Activated CD8-positive, alpha-beta memory T cell treated with anti-CD3 and anti-CD28 coated beads for 1 hour (primary cell): ENCODE measurements at places on chromosomes 7 and 10.

DNA sequence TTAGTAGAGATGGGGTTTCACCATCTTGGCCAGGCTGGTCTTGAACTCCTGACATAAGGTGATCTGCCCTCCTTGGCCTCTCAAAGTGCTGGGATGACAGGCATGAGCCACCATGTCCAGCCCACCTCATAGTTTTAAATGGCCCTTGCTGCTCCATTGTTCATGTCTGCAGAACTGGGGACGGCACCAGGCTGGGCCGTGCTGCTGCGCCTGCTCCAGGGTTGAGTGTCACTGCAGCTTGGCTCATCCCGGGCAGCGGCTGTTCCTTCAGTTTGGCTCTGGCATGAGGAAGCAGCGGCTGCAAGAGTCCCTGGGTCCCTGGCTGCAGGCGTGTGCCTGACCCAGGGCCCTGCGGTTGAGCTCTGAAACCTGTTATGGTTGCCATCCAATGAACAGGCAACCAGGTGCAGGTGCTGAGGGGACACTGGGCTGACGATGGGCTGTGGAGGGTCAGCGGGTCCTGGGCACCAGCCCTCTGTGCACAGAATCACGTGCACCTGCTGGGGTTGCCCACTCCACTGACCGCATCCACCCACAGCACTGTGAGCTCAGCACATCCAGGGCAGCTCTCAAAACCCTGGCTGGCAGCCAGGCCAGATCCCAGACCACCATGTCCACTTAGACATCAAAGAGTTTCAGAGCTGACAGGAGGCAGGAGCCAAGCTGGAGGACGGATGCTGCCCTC lies 70.2 kb upstream of the PPP2R2D start:
- DNase-seq, result no peak

GRCh38 chr10:114404171-114405010 lies at the start of gene AFAP1L2:
Gene AFAP1L2 (minus strand): TSS chr10:114404502. CDS start chr10:114404455, 47 bp downstream.
- no peak for DNase-seq

GRCh38 chr10:62261666-62262065 lies 7.0 kb downstream of the RTKN2 start:
- no peak for DNase-seq

DNA sequence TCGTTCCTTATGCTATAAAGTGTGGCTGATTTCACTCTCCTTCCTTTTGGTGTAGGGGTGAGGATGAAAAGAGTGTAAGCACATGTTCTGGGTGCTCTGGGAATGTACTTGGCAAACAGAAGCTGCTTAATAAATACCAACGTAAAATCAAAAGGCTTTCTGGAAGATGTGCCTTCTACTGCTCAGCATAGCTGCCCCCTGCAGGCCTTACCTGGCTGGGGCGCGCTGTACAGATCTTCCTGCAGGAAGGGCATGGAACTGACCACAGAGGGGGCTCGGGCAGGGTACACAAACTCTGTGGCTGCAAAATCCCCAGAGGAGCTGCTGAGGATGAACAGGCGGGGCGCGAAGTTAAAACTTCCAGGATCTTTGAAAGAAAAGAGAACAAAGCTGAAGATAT lies 169.4 kb downstream of the SVIL start:
- no peak for DNase-seq

- no peak for DNase-seq
Measured at GRCh38 chr7:117946151-117946633, 73.0 kb upstream of the CTTNBP2 start.

DNA sequence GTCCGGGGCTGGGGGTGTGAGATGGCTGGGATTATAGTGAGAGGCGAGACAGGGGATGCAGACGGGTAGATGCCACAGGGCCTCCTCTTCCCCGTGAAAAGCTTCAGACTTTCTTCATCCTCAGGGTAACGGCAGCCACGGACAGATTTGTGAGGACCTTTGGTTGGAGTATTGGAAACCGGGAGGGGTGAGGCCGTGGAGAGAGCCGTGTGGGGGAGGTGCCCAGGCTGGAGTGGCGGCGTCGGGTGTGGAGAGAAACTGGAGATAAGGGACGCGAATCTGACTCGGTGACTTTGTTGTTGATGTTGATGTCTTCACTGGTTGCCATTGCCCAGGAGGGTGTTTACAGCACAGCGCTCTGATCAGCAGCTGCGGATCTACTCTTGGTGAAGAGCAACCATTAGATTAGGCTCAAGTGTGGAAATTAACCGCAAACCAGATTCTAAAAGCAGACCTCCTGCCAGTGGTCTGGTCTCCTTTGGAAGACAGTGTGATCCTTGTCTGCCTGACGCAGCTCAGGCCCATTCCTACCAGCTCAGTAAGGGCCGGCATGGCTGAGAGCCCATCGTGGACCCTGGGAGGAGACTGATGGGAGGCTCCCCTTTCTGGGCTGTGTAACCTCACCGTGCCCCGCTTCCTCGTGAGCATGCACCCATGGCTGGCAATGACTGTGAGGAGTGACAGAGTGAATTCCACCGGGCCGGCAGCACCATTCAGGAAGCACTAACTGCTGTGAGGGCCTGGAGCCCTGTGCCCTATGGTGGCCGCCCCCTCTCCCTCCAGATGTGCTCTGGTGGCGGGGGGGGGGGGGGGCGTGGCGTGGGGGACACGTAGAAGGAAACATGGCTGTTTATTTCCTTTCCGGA lies 90.3 kb downstream of the INPP5A start:
- DNase-seq, result no peak

GRCh38 chr10:26755443-26755903 lies 58.0 kb downstream of the PDSS1 start:
- no peak for DNase-seq

GRCh38 chr10:118161461-118162246 lies 114.9 kb upstream of the RAB11FIP2 start:
- no peak for DNase-seq

GRCh38 chr10:72692744-72692993 lies 726 bp downstream of the MCU start:
- no peak for DNase-seq

GRCh38 chr10:52741851-52742250 lies 30.7 kb downstream of the MBL2 start:
- no peak for DNase-seq

DNA sequence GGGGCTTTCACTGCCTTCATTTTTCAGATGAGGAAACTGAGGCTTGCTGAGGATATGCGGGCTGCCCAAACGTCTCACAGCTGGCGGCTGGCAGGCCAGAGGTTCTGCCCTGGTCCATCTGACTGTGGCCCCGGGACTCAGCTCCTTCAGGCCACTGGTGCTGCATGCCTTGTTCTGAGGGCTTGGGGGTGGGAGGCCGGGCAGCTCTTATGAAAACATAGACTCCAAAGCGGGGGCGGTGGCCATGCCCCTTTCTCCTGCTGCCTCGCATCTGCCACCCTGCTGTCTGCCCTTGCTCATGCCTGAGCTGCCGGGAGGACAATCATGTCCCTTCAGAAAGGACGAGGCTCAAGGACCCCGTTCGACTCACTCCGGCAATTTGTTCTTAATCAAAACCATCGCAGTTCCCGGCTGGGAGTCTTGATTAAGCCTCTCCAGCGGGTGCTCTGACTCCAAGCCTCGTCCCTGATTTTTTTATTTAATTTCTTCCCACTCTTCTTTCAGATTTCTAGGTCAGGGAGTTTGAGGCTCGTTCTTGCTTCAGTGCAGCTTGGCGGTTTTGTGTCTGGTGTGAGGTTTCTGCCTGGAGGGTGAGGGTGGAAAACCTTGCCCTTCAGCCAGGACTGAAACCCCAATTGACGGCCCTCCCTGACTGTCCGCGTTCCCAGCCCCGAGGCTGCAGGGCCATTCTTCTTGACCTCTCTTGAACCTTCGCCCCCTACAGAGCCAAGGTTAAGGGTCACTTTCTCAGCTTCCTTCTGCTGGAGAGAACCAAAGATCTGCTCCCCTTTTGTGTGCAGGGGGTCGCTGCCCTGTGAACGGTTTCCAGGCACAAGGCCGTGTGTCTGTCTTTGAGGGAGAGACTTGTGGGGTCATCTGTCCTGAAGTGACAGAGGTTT lies 120.8 kb downstream of the DNAJB6 start:
- DNase-seq, result no peak

DNA sequence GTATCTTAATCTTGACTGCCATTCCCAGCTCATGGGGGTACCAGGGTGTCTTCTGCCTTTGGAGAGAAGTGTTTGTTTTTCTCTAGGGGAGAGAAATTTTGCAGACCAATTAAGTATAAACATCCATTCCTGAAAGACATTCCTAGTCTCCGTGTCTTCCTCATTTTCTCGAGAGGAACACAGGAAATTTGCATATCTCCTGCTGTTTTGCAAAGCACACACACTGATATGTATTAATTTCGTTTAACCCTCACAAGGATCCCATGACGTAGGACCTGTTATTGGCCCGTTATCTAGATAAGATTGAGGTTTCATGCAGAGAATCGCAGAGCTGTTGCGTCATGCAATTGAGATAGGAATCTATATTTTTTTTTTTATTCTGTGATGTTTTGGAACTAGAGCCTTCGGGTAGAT lies 944 bp downstream of the RHBDD2 start:
- DNase-seq, result no peak

DNA sequence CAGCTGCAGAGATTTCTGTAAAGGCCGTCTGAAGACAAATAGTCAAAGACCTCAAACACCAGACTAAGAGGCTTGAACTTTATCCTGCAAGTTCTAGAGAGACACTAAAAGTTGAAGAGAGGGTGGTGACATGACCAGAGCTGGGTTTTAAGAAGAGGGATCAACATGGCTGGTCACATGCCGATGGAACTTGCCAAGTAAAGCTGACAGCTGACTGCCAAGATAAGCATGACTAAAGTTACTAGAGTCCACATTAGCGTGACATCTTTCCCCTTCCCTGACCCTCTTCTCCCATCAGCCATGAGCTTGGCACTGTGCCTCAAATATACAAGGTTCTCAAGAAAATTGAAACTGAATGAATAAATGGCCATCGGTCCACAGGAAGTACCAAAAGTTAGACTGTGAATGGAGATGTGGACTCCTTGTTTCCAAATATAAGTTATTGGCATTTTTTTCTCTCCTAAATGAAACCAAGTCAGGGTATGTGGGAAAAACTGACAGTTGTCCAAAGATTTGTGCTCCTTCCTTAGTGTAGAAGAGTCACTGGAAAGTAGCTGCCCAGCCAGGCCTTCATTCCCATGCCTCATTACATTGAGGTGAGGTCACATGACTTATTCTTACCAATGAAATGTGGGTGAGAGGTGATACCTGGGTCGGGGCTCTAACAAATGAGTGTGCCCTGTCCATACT lies 24.5 kb downstream of the XPNPEP1 start:
- DNase-seq, result no peak

DNA sequence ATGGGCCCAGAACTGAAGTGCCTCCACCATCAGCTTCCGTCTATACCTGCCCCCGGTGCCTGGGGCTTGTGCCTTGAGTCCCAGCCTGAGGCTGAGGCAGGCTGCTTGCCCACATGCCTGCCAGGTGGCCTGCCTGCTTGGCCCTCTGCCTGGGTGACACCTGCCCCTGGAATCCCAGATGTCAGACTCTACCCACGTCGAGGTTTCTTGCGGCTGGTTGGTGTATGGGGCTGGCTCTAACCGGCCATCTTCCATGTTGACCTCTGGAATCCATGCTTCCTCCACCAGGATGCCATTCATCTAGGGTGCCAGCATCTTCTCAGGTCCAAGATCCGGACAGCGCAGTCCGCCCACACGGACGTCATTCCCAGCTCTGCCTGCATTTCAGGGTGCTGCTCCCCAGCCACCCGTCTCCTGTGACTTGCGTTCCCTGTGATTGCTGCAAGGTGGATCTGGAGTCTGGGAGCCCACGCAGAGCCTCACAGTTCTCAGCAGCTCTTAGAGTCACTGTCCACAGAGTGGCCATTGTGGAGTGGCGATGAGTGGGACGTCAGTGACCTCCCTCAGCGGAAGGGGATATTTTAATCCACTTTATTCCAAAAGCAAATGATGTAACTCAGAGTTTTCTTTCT lies 298.1 kb downstream of the TCERG1L start:
- DNase-seq, result no peak

- DNase-seq, result no peak
Measured at GRCh38 chr7:4726566-4726965, 44.5 kb downstream of the FOXK1 start.

DNA sequence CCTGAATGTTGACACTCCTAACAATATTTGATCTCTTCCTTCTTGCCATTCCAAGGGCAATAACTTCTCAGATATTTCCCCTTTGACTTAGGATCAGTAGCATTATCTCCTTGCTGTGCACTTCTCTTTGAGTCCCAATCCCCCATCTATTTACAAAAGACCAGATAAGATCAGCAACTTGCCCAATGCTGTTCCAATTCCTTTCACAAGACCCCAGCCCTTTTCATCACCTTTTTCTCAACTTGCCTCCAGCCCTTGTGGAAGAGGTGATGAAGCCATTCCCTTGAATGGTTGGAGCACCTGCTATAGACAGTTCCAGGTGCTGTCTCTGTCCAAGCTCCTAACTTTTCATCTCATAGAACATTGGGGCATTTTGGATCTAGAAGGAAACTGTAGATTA lies 51.1 kb upstream of the ARID5B start:
- no peak for DNase-seq

GRCh38 chr7:80918909-80919721 lies at the start of gene SEMA3C:
Gene SEMA3C (minus strand): TSS chr7:80919051. CDS start chr7:80916781, 2,270 bp downstream.
- DNase-seq, result no peak
